Osteocyte (in vitro differentiated cells): ENCODE measurements at places on chromosomes 6 and 20.

DNA sequence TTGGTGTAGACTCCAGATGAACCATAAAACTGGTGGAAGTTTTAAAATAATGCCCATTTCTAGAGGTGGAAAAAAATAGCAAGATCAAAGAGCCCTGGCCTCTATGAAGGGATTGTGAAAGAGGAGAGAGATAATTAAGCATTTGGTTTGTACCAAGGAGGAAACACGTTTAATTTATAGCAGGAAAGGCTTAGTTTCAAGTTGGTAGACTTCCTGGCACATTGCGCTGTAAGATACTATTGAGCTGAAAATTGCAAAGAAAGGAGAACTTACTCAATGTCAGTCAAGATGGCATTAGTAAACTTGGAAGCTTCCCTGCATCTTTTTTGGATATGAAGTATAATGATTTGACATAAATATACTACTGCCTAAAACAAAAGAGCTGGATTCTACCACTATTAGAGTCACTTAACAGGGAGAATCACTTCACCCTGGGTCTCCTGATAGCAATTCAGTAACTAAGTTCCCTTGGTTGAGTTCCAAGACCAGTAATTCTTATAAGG is 24.4 kb downstream of the MARCKS start:
- H3K4me3 ChIP-seq: no peak overlapping the region
- no peak for DNase-seq
- peaks cover 41% of the 10 kb centered on the region for H3K4me1 ChIP-seq
- no peaks in the 10 kb centered on the region for H3K36me3 ChIP-seq

DNA sequence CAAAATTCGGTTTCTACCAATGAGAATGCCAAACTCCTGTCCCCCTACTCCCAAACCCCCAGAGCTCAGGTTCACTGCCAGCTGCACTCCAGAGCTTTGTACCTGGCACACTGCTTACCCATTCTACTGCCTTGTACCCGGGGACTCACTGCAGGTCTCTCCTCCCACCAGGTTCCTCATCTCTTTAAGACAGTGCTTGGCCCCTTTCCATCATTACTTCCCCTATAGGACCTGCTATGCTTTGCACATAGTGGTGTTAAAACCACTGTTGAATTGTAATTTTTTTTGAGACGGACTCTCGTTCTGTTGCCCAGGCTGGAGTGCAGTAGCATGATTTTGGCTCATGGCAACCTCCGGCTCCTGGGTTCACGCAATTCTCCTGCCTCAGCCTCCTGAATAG is 25.9 kb downstream of the LYRM4 start:
- no peak for DNase-seq
- H3K4me3 ChIP-seq: no peak overlapping the region
- H3K4me1 ChIP-seq: no peaks in the 10 kb centered on the region
- H3K27me3 ChIP-seq: no peaks in the 10 kb centered on the region
- no peaks in the 10 kb centered on the region for H3K36me3 ChIP-seq

DNA sequence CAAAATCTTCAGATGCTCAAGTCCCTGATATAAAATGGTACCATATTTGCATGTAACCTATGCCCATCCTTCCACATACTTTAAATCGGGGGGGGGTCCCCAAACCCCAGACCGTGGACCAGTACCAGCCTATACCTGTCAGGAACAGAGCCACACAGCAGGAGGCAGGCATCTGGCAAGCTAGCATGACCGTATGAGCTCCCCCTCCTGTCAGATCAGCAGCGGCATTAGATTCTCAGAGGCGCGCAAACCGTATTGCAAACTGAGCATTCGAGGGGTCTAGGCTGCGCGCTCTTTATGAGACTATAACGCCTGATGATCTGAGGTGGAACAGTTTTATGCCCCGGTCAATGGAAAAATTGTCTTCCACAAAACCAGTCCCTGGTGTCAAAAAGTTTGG is 30.7 kb downstream of the FGD2 start:
- no peak overlapping the region for H3K27ac ChIP-seq
- H3K4me1 ChIP-seq: peaks cover 4% of the 10 kb centered on the region
- H3K36me3 ChIP-seq: no peaks in the 10 kb centered on the region

GRCh38 chr6:18545726-18546125 is 158.6 kb downstream of the RNF144B start:
- no peak overlapping the region for H3K27ac ChIP-seq
- H3K4me1 ChIP-seq: no peaks in the 10 kb centered on the region
- peaks cover 6% of the 10 kb centered on the region for H3K27me3 ChIP-seq
- H3K4me3 ChIP-seq: no peak overlapping the region
- H3K36me3 ChIP-seq: no peaks in the 10 kb centered on the region

DNA sequence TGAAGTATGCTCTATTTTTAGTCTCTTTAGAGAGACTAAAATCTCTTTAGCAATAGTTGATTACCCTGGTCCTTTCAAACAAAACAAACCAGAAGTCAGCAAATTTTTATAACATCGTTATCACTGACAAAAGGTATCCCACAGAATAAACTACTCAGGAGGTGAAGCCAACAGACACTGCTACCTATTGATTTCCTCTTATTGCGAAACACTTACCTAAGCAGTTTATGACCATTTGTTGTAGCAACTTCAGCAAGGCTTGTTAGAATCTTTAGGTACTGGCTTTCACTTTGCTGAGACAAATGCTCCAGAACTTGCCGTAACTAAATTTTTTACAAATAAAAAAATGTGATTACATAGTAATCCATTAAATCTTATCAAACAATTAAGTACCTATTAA is 64.4 kb downstream of the HACE1 start:
- no peak for DNase-seq
- H3K27me3 ChIP-seq: no peaks in the 10 kb centered on the region
- H3K4me1 ChIP-seq: peaks cover 14% of the 10 kb centered on the region
- peaks cover 21% of the 10 kb centered on the region for H3K36me3 ChIP-seq

GRCh38 chr6:24480705-24481104 is 8.7 kb downstream of the GPLD1 start:
- H3K4me3 ChIP-seq: no peak overlapping the region
- no peak overlapping the region for H3K27ac ChIP-seq
- peaks cover 4% of the 10 kb centered on the region for H3K4me1 ChIP-seq
- H3K27me3 ChIP-seq: no peaks in the 10 kb centered on the region
- H3K36me3 ChIP-seq: no peaks in the 10 kb centered on the region

- peaks cover 78% of the 10 kb centered on the region for H3K4me1 ChIP-seq
- H3K27me3 ChIP-seq: no peaks in the 10 kb centered on the region
- no peak overlapping the region for H3K4me3 ChIP-seq
These were observed 47.8 kb upstream of the NT5E start for GRCh38 chr6:85402071-85402470.

GRCh38 chr6:149181304-149181703 is 136.2 kb upstream of the TAB2 start:
- peaks cover 22% of the 10 kb centered on the region for H3K4me1 ChIP-seq
- H3K27me3 ChIP-seq: no peaks in the 10 kb centered on the region
- no peak for DNase-seq
- H3K36me3 ChIP-seq: no peaks in the 10 kb centered on the region
- H3K27ac ChIP-seq: no peak overlapping the region
